ENCODE measurements at places on chromosomes 5 and 9.

DNA sequence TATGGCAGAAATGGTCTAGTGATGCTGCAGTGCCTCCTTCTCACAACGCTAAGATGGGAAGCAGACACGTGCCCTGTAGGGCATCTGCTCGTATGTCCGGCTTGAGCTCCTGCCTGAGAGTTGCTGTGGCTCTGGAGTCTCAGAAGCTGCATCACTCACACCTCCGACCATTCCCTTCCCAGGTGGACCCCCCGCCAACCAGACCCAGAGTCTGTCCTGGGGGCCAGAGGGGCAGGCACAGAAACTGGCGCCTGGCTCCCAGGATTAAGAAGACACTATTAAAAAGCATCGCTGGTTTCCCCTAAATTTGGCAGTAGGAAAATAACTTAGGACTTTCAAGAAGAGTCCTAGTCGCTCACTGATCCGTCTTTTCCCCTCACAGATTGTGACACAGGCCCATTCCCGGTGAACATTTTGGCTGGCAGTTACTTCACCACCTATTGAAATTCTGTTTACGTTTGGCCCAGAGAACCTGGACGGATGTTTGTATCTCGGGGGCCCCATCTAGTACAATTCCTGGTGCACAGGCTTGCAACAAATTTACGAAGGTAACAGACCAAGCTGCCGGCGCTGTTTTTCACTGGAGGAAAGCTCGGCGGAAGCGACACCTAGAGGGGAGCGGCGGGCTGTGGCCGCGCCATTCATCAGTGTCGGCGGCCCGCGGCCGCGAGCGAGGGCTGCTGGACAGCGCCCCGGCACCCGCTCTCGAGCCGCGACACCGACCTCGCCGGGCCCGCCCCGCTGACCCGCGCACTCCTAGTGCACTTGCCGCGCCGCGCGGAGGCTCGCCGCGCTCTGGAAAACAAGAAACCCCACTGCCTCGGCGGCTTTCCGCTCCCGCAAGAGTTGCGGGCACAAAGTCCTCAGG, 1.6 kb downstream of the FSTL4 start:
- no peak for DNase-seq

DNA sequence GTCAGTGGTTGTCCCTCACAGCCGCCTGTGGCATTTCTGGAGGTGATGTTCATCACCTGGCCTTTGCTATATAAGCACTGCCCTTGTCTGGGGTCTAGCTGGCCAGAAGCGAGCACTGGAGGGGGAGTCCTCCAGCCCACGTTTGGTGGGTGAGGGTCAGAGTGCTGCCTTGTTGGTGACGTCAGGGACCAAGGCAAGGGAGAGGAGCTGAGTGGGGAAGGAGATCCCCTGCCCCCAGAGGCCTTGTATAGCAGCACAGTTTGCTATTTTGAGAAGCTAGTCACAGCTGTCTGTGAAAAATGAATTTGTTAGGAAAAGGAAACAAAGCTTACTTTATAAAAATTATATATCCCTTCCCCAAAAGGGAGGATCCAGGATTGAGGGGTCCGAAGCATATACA, 49.8 kb downstream of the SYK start:
- no peak for DNase-seq

GRCh38 chr9:26888271-26888670, 4.3 kb downstream of the CAAP1 start:
- no peak for DNase-seq

DNA sequence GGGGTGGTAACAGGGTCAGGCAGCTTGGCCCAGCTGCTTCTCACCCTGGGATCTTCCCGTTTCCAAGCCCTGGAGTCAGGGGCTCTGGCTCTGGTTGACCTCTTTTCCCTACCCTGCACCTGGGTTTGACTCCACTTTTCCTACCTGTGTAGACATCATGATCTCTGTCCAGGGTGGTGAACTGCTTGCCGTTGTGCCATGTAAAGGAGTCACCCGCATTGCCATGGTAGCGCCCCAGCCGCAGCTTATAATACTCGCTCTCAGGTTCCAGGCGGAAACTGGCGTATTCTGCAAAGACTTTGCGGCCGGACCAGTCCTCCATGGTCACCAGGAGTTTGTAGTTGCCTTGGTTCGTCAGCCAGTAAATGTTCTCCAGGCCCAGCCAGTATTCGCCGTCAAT, 30.9 kb downstream of the ANGPTL2 start:
- DNase-seq: no peak

DNA sequence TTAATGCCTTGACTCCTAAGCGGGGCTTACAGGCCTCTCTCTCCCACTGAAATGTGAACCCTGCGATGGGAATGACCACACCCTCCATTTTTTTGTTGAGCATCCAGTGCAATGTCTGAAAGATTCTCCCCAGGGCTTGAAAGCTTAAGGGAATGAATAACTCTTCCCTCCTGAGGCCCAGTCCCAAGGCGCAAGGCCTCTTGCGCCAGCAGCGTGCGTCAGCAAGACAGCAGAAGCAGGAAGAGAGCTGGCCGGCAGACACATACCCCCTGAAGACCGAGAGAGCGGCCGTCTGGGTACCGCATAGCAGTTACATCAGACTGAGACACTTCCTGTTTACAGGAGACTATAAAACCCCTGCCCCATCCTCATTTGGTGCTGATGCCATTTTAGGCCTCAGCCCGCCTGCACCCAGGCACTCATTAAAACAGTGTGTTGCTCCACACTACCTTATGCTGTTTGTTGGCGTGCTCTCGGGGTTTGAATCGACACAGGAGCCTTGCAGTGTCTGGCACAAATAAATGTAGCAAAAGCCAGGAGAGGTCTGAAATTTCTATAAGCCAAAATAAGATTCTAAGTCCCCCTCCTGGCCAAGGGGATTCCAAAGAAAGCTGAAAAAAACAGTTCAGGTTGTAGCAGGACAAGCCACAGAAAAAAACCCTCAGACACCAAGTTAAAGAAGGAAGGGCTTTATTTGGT, 62.3 kb downstream of the GDNF start:
- no peak for DNase-seq

GRCh38 chr5:163841-164240, 27.5 kb upstream of the LRRC14B start:
- DNase-seq: peak; percentile 36

DNA sequence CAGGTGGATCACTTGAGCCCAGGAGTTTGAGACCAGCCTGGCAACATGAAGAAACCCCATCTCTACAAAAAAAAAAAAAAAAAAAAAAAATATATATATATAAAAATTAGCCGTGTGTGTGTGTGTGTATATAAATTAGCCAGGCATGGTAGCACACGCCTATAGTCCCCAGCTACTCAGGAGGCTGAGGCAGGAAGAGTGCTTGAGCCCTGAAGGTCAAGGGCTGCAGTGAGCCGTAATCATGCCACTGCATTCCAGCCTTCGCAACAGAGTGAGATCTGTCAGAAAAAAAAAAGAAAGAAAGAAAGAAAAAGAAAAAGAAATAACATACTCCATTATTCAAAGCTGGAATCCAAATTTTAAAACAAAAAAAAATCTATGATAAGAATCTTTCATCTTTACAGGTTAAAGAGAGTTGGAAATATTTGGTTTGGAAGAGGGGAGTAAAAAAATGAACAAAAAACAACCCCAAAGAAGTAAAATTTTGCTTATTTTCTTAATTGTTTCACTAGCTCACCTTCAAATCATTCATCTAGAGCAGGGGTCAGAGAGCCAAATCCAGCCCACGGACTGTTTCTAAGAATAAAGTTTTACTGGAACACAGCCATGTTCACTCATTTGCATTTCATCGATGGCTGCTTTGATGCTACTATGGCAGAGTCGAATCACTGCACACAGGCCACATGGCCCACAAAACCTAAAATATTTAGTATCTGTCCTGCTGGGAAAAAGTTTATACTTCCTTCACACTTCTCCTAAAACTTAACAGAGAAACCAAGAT, 109.9 kb downstream of the DROSHA start:
- DNase-seq: no peak

DNA sequence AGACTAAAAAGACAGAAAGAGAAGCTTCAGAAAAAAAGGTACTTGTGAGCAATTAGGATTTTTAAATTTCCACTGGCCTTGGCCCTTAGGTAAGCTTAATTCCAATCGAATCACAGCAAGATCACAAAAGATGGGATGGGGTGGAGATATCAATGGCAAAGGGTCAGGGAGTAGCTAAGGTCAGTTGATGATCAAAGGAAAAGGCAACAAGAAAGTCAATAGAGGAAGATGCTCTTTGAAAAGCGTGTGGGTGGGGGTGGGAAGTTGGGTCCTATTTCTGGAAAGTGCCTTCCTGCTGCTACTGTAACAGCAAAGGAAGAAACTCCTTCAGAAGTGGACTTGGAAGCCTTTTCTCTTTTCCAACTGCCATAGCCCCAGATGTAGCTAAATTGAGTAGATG, 7.3 kb downstream of the C1QTNF3 start:
- DNase-seq: no peak

GRCh38 chr5:59711310-59711709, 182.2 kb downstream of the PDE4D start:
- DNase-seq: no peak

- DNase-seq: no peak
Observed at GRCh38 chr9:69186841-69187611, 12.9 kb downstream of the TJP2 start.

DNA sequence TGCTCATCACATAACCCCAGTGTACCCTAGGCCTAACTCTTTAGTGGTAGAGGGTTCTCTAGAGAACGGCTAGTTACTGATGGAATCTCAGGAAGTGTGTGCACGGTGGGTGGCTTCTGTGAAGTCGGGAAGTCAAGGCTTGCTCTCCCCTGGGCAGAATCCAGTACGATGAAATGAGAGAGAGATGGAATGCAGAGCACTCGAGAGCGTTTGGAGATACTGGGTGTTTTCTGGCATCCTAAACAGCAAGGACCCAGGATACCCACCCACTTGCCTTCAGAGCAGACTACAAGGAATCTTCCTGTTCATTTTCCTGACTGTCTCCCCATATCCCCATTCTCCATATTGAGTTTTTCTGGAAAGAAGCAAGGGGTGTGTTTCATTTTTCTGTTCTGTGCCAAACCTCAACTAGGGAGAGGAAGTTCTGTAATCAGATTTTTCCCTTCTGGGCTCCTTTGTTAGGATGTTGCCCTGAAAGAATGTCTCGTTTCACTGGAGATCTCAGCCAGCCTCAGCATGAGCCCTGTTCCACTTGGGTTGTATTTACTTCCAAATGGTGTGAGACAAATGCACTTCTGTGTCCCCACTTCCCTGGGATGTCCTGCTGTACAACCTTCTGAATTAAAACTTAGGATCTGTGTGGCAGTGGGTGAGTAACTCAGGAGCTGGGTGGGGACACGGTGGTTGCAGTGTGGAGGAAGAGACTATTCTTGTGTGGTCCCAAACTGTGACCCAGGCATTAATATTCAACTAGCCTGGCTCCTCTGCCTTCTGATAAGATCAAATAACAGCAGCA, 108.9 kb upstream of the SPRY4 start:
- no peak for DNase-seq

DNA sequence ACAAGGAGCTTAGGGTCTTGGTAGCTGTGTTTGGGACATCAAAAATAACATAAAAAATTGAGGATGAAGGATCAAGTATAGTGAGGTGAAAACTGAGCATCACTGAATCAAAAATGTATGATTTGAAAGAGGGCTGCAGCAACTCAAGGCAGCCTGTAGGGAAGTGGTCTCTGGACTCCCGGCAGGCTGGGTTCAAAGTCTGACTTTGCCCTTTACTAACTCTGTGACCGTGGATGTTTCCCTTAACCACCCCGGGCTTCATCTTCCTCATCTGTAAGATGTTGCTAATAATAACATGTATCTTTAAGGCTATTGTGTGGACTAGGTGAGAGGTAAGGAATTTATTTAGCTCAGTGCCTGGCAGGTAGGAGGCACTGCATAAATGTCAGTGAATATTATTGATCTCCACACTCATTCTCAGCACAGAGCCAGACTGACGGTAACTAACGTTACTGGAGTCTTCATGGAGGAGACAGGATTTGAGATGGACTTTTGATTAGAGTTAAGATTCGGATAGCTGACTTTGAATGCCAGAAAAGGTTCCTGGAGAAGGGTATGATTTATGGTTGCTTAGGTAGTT, 367.3 kb downstream of the NDUFS4 start:
- DNase-seq: no peak

GRCh38 chr9:76534026-76534425, 75.0 kb downstream of the GCNT1 start:
- DNase-seq: no peak

GRCh38 chr5:102090770-102091169, 205.3 kb downstream of the SLCO4C1 start:
- DNase-seq: no peak

DNA sequence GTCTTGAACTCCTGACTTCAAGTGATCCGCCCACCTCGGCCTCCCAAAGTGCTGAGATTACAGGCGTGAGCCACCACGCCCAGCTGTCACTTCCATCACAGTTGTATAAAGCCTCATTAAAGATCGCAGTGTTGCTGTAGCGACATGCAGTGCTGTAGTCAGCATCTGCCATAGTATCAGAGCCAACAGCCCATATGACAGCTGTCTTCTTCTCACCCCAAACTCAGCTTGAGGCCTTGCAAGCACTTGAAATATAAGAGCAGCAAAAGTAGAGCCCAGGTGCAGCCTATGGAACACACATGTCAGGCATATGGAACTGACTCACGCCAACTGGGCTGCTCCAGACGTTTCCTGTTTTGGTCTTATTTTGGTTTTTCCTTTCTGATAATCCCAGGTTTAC, 167.8 kb downstream of the TRIO start:
- DNase-seq: no peak

DNA sequence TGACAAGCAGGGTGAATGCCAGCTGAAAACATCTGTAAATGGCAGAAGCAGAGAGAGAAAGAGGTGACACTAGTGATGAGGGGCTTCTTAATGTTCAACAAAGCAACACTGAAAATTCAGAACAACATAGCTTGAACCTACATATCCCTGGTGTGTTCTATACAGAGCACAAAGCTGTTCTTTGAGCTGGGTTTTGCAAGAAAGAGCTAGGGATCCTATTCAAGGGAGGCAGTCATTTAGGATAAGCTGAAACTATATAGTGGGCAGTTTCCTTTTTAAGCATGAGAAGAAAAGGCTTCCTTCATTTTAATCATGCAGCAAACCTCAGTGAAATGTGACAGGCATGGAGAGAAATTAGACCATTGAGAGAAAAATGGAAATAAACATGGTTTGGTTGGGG, 45.6 kb upstream of the RAI14 start:
- DNase-seq: no peak

- DNase-seq: no peak
Observed at GRCh38 chr5:107538331-107538730, 132.4 kb downstream of the EFNA5 start.

DNA sequence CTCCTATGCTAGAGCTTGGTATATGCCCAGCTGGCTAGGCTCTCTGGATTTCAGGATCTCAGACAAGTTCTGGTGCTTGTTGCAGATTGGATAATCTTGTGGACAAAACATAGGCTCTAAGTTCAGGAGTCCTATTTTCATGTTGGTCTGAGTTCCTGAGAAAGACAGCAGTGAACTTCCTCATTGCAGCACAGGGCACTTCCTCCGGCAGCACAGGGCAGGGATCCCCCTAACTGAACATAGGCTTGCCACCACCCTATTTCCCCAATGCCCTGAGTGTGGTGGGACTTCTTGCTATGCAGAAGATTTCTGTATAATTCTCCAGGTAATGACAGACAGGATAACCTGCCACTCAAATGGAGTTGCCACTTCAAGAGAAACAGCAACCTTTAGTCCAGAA, 220.1 kb downstream of the PIK3R1 start:
- no peak for DNase-seq
